ENCODE measurements at places on chromosomes 2 and 18. TPM values are rescaled to one million over a fixed set of nuclear protein-coding genes. Genes with fewer than 3 reads are reported as not detected.

DNA sequence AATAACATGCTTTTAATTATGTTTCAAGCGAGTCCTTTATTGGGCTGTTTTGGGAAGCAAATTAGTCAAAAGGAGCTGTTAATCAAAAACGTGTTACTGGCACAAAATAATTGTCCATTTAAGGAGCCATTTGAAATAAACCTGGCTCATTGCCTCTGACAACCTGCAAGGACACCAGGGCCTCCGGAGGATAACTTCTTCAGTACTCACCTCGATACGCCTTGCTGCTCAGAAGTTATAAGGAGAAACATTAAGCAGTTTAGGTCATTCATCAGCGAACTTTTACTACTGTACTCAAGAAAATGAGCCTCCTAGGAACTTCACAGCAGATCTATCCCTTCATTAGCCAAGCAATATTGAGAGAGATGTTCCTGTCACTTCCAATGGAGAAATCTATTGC, 1579.2 kb upstream of the ACVR2A start:
- no peak for DNase-seq
- no peaks in the 10 kb centered on the region for H3K36me3 ChIP-seq
- H3K27me3 ChIP-seq = no peaks in the 10 kb centered on the region

- no peaks in the 10 kb centered on the region for H3K36me3 ChIP-seq
- H3K4me1 ChIP-seq = no peaks in the 10 kb centered on the region
- H3K4me3 ChIP-seq = no peak overlapping the region
- no peak overlapping the region for H3K27ac ChIP-seq
- peak; percentile 39 for DNase-seq
Observed at GRCh38 chr2:110853516-110853915, 121.1 kb downstream of the ACOXL start.

- H3K4me3 ChIP-seq = no peak overlapping the region
- H3K27me3 ChIP-seq = no peaks in the 10 kb centered on the region
Observed at GRCh38 chr18:51458861-51459260, 261.4 kb upstream of the MEX3C start.

GRCh38 chr2:61255580-61256437, 93.8 kb downstream of the C2orf74 start:
- no peak for DNase-seq
- no peak overlapping the region for H3K4me3 ChIP-seq
- no peaks in the 10 kb centered on the region for H3K4me1 ChIP-seq
- peaks cover 52% of the 10 kb centered on the region for H3K36me3 ChIP-seq

DNA sequence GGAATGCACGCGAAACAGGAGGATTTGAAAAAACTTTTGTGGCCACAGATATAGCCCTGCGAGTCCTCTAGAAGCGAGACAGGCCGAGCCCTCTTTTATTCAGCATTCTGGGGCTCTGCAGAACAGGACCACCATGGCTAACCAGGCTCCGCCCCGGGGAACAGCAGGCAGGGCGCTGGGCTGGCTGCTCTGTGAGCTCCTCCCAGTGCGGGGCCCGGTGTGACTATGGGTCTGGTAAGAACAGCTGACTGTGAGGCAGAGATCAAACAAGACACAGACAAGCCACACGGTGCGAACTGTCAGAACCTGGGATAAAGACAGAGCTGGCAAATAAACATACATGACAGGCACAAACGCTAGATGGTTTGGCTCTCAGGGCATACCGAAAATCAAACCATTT, 15.5 kb downstream of the PXDN start:
- H3K36me3 ChIP-seq = no peaks in the 10 kb centered on the region
- H3K27me3 ChIP-seq = no peaks in the 10 kb centered on the region
- DNase-seq = no peak
- peak overlapping the region; percentile 76 for H3K27ac ChIP-seq
- peaks cover 34% of the 10 kb centered on the region for H3K4me1 ChIP-seq

DNA sequence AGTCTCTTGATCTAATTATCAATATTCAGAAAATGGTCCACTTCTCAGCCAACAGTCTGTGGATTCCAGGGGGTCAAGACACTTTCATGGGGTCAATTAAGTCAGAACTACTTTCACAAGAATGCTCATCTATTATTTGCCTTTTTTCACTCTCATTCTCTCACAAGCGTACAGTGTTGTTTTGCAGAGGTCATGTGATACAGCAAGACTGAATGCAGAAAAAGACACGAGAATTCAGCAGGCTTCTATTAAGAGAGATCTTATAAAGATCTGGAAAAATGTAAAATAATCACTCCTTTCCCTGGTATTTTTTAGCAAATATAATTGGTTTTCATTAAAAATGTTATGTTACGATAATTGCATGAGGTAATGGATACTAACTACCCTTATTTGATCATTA, 8.7 kb downstream of the RPRD1A start:
- H3K4me3 ChIP-seq = no peak overlapping the region
- DNase-seq = no peak
- H3K27me3 ChIP-seq = no peaks in the 10 kb centered on the region
- H3K4me1 ChIP-seq = no peaks in the 10 kb centered on the region
- no peaks in the 10 kb centered on the region for H3K36me3 ChIP-seq
- no peak overlapping the region for H3K27ac ChIP-seq

GRCh38 chr2:159683817-159684216, 28.5 kb upstream of the MARCHF7 start:
- H3K4me3 ChIP-seq = no peak overlapping the region
- DNase-seq = no peak
- H3K27ac ChIP-seq = no peak overlapping the region
- H3K4me1 ChIP-seq = no peaks in the 10 kb centered on the region
- H3K36me3 ChIP-seq = no peaks in the 10 kb centered on the region

The MEP1B gene
- not detected for total RNA-seq
